ENCODE measurements at places on chromosomes 16 and 17.

DNA sequence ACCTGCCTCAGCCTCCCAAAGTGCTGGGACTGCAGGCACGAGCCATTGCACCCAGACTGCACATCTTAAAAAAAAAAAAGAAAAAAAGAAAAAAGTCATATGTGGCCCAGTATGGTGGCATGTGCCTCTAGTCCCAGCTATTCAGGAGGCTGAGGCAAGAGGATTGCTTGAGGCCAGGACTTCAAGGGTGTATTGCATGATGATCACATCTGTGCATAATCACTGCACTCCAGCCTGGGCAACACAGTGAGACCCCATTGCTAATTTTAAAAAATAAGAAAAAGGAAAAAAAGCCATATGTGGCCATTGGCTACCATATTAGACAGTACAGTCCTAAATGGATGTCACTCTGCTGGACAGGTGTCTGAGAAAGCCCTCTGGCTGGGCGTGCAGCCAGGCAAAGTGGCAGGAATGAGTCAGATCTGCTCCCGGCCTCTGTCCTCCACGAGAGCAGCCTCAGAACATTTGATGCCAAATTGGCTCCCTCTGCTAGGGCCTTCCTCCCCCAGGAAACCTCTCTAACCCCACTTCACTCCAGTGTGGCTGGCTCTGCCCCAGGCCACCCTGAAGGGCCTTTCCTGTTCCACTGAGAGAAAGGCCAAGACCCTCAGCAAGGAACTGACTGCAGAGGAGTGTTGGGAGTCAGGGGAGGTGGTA lies 14.7 kb downstream of the CA7 start:
- peak; percentile 93 for DNase-seq

DNA sequence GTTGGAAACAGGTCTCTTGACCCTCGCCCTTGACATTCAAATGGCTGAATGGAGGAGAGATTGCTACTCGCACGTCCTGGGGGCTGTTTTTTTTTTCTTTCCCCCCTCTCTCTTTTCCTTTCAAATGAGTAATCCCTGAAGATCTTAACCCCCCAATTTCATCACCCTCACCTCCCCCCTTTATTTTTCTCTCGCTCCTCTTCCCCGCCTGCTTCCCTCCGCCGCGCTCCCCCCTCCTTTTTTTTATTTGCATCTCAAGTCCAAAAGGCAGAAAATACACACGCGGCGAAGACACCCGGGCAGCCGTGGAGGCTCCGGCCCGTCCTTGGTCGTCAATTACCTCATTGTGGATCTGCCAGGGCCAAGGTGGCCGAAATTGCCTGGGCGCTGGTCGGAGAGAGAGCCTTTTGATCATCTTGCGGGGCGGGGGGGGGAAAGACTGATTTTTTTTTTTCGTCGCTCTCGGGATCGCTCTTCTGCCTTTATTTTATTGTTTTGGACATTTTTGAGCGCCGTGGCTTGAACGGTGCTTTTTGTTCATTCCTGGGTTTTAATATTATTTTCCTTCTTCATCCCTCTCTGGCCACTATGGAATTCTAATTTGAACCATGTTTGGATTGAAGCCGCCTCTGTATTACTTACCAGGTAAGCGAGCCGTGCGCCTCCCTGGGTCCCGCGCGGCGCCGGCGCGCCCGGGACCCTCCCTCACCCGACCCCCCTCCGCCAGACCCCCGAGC lies 57.2 kb upstream of the GSE1 start:
- DNase-seq: peak; percentile 33

- DNase-seq: no peak
These were observed 16.3 kb downstream of the CACNA1G start for GRCh38 chr17:50576864-50577263.

DNA sequence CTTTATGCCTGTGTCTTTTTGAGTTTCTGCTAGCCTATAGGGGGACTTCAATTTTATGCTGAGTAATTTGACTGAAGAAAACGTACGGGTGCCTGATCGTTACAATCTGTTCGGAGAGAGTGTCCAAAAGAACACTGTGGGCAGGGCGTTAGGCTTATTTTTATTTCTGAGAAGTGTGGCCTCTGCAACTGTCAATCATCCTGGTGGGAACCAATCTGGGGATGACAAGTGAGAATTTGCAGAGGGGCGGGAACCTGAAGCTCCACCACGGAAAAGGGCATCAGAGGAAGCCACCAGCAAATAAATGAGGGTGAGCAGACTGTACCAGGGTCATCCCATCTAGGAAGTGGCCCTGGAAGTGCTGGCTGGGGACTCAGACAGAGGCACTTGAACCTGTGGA lies 12.0 kb upstream of the CDYL2 start:
- DNase-seq: no peak

GRCh38 chr16:66923866-66924265 lies 1.5 kb downstream of the RRAD start:
- peak; percentile 65 for DNase-seq

DNA sequence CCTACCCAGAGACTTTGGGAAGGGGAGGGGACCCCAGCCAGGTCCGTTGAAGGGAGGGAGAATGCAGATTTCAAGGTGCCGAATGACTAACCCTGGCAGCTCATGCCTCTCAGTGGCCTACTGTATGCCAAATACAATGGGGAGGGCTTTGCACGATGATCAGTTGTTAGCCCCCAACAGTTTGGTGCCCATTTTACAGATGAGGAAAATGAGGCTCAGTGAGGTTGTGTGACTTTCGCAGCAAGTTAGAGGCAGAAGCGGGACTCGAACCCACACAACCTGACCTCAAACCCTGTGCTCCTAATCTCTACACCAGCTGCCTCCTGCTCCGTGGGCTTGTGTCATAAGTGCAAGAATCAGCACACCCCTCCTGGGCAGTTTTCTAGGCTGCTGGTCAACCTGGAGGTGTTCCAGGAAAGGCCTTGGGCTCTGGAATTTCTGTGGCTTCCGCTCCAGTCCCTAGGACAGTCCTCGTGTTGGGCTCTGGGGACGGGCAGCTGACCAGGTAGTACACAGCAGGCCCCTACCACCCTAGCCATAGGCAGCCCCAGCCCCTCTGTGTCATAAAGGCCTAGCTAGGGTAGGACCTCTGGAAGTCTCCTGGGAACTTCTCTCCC lies 11.9 kb upstream of the NAGPA start:
- no peak for DNase-seq

DNA sequence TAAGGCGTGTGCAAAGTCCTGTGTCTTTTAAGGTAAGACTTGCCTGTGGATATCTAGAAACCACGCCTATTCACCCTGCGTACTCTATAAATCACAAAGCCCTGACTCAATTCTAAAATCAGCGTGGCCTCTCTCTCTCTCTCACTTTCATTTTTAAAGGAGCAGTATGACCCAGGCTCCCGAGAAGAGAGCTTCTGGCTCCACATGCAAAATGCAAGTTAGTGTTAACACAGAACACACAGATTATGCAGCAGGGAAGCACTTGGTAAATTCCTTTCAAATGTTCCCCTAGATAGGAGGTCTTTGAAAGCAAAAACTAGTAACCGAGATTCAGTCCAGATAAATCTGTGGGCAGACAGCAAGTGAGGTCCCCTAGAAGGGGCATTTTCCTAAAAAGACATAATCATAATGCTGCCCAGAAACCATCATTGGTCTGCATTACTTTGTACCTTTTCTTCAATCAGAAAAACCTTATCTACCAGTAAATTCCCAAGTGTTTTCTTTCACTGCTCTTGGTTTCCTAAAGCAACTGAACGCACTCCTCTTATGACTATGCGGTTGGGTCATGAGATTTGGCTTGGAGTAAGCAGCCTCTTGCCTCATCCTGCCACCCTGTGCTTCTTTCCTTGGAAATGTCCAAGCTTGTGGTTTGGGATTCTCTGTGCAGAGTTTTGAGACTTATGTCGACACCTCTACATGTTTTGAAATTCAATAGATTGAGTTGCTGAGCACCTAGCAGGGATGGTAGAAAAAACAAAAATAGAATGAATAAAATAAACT lies 31.7 kb upstream of the KCNJ2 start:
- peak; percentile 11 for DNase-seq

GRCh38 chr16:86479419-86479818 lies 30.9 kb upstream of the FOXF1 start:
- DNase-seq: no peak

- DNase-seq: no peak
These were observed 1.2 kb upstream of the MSLN start for GRCh38 chr16:759110-759910.

GRCh38 chr17:47810901-47811635 lies 10.5 kb downstream of the OSBPL7 start:
- DNase-seq: no peak

DNA sequence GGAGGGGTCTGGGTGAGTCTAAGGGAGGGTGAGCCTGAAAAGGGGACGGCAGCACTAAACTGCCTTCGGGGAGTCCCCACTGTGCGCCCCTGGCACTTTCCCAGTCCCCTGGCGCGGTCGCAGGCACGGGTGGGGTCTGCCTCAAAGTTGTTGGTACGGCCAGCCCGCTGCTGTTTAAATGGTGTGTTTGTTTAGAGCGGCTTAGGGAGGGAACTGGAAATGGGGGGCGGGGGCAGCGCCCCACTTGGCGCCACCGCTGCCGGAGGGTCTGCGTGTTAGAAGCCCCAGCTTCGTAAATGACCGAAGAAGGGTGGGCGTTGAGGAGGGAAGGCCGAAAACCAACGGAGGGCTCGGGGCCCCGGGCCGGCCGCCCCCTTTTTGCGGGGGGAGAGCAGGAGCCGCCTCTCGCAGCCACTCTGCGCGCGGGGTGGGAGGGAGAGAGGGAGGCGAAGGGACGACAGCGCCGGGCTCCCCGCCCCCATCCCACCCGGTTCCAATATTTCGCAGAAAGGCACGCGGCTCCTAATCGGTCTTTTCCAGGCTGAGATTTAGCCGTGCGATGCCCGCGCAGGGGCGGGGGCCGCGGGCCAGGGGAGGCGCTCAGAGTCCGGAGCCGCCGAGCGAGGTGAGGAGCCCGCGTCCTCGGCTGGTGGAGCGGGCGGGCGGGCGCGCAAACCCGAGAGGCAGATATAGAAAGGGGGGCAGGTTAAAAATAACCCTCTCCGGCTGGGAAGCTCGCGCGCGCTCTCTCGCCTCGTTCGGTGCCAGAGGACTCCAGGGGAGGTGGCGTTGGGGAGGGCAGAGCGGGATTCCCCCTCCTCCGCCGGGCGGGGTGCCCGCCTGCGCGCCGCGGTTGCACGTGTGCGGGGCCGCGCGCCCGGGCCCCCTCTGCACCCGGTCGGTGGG lies 54.9 kb downstream of the SREBF1 start:
- peak; percentile 82 for DNase-seq

GRCh38 chr16:59274141-59274540 lies 540.0 kb upstream of the GOT2 start:
- DNase-seq: no peak

DNA sequence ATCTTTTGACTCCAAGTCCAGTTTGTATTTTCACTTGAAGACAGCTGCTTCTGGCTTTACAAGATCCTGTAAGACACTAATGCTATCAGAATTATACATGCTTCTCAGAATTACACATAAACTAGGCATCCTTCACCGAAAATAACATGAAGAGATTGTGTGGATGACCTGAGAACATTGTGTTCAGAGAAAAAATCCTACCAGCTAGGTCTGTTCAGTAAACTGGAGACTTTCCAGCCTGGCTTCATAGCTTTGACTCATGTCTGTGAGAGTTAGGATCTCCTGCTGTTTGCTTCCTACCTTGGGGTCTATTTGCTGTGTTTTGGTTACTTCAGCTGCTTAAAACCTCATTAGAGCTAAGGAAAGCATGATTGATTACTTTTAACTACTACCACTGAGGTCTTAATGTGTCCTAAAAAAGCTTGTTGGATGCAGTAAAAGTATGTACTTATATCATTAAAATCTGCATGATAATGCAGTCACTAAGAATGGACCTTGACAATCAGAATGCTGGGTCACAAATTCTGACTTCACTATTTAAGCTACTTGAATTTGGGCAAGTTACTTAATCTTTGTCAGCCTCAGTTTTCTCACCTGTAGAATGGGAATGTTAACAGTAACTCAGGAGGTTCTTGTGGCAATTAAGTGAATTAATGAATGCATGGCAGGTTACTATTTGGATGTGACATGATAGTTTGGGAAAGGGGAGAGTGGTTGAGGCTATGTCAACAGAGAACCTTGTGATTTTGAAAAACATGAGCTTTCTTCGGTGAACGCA lies 8.0 kb upstream of the MYH13 start:
- no peak for DNase-seq

- DNase-seq: no peak
These were observed 24.9 kb downstream of the RARA start for GRCh38 chr17:40333781-40334448.

DNA sequence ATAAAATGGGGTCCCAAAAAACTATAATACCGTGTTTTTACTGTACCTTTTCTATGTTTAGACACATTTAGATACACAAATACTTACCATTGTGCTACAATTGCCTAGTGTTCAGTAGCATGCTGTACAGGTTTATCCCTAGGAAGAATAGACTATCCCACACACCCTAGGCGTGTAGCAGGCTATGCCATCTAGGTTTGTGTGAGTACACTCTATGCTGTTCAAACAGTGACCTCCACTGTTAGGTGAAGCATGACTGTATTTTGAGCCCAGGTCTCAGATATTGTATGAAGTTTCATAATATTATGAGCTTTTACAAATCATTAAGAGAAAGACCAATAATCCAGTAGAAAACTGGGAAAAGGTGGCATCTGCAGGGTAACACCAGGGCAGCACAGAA lies 23.6 kb downstream of the MILR1 start:
- no peak for DNase-seq

- DNase-seq: no peak
These were observed 436.5 kb downstream of the HAPSTR1 start for GRCh38 chr16:9527976-9528375.

DNA sequence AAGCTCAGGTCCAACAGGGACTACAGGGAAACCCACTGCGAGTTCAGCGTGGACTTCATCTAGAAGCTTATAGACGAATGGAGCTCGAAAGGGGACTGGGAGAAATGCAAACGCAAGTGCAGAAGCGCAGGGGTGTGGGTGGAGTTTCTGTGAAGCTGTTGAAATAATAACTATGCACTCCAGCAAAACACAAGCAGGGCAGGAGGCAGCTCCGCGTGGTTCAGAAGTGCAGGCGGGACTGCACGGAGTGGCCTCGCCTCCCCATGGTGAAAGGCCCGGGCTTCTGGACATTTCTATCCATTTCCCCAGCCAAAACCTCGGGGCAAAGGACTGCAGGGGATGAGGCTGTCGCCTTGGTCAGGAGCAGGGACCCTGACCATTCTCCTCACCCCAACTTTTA lies 74.5 kb downstream of the ZNF423 start:
- DNase-seq: peak; percentile 48

- DNase-seq: no peak
These were observed 72.0 kb downstream of the SOX9 start for GRCh38 chr17:72192800-72193192.

GRCh38 chr16:68991075-68991474 lies 114.4 kb upstream of the HAS3 start:
- DNase-seq: no peak

DNA sequence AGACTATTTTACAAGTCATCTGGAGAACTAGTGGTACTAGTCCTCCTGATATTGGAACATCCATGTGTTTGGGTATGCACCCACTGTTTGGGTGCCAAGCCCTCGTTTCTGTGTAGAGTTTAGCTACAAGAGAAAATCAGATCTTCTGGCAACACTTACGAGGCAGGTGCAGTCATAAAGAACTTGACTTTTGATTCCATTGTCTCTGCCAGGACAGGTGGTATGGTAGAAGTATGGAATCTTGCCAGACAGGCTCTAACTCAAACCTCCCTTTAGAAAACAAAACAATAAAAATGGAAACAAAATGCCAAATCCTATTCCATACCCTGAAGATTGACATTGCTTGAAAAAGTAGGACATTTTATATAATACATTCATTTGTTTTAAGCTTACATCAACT lies 16.0 kb downstream of the RNF43 start:
- DNase-seq: no peak

- DNase-seq: no peak
These were observed 8.2 kb downstream of the ARL4D start for GRCh38 chr17:43406676-43407645.

GRCh38 chr16:66810391-66810790 lies 9.0 kb upstream of the TERB1 start:
- DNase-seq: no peak

Data from RPMI8226 (cell line).